ENCODE measurements at places on chromosomes 2 and 18. TPM values are rescaled to one million over a fixed set of nuclear protein-coding genes. Genes with fewer than 3 reads are reported as not detected.

The FIGN gene
- not detected for total RNA-seq

The MYCN gene
- not detected for total RNA-seq

The TUBB8B gene
- not detected for total RNA-seq

The PER2 gene
- total RNA-seq = 7.1 TPM

The ARL5A gene
- 40.6 TPM for total RNA-seq

The WNT10A gene
- 1.1 TPM for total RNA-seq

The VIT gene
- total RNA-seq = not detected

The CNRIP1 gene
- total RNA-seq = not detected

The LDLRAD4 gene
- 21.3 TPM for total RNA-seq

The G6PC2 gene
- not detected for total RNA-seq

The ADGRF3 gene
- 2.7 TPM for total RNA-seq

The INSIG2 gene
- 19.3 TPM for total RNA-seq

The MCEE gene
- 14.0 TPM for total RNA-seq

The EFR3B gene
- total RNA-seq = 0.42 TPM

The ADRA2B gene
- 0.52 TPM for total RNA-seq

The PPP1R1C gene
- total RNA-seq = not detected

The LRRTM1 gene
- total RNA-seq = not detected

The LHCGR gene
- not detected for total RNA-seq

The SLC20A1 gene
- total RNA-seq = 73.5 TPM

The APLF gene
- 2.4 TPM for total RNA-seq

The FBXO48 gene
- 1.1 TPM for total RNA-seq

The NT5C1B gene
- not detected for total RNA-seq

The DPY30 gene
- total RNA-seq = 88.5 TPM

The SLC30A3 gene
- total RNA-seq = 0.67 TPM

The IL1R2 gene
- total RNA-seq = 10.3 TPM

The SPP2 gene
- not detected for total RNA-seq

The CYRIA gene
- 1.0 TPM for total RNA-seq

The TMEM247 gene
- total RNA-seq = not detected

The VWA3B gene
- not detected for total RNA-seq

The CXCR2 gene
- 0.17 TPM for total RNA-seq

The CEP192 gene
- total RNA-seq = 33.6 TPM

The SP110 gene
- total RNA-seq = 85.3 TPM

The SH3YL1 gene
- total RNA-seq = 17.1 TPM

The SPDYA gene
- total RNA-seq = 1.8 TPM

The LTBP1 gene
- 0.10 TPM for total RNA-seq

The SOX11 gene
- not detected for total RNA-seq

The CNDP1 gene
- not detected for total RNA-seq

The LIMS3 gene
- 2.1 TPM for total RNA-seq

The GPR55 gene
- 0.35 TPM for total RNA-seq

The SAG gene
- total RNA-seq = 0.19 TPM

The WIPF1 gene
- total RNA-seq = 167 TPM

The RAMP1 gene
- total RNA-seq = 0.62 TPM

The ANKRD30BL gene
- total RNA-seq = not detected

The IL36B gene
- total RNA-seq = not detected

The PLGLB1 gene
- not detected for total RNA-seq

The ORC4 gene
- total RNA-seq = 35.9 TPM

The DIS3L2 gene
- total RNA-seq = 32.4 TPM

The SNED1 gene
- total RNA-seq = 0.35 TPM

The GALNT3 gene
- 1.5 TPM for total RNA-seq

The NMUR1 gene
- not detected for total RNA-seq

The CNOT9 gene
- 78.6 TPM for total RNA-seq

The AQP4 gene
- total RNA-seq = not detected

The CCBE1 gene
- total RNA-seq = not detected

The TRIM43 gene
- not detected for total RNA-seq

The TBC1D8 gene
- total RNA-seq = 4.5 TPM

The TBR1 gene
- not detected for total RNA-seq

The FBXO15 gene
- 1.3 TPM for total RNA-seq

Measured in activated naive CD4-positive, alpha-beta T cell treated with anti-CD3 and anti-CD28 coated beads for 36 hours (primary cell).